ENCODE measurements at places on chromosomes 3 and 15. TPM values are rescaled to one million over a fixed set of nuclear protein-coding genes. Genes with fewer than 3 reads are reported as not detected.

DNA sequence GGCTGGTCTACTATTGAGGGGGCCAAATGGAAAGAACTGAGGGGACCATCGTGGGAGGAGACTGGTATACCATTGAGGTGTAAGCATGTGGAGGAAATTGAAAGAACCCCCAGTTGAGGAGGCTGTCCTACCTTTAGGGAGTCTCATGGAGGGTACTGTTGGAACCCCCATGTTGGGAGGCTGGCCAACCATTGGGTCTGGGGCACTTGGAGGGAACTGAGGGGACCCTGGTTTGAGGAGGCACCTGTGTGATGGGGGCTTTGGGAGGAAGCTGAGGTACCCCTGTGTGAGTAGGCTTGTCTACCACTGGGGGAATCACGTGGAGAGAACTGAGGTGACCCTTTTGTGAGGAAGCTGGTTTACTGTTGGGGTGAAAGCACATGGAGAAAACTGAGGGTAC, 157.5 kb downstream of the FBLN2 start:
- no peak overlapping the region for H3K27ac ChIP-seq
- H3K4me3 ChIP-seq: no peak overlapping the region
- H3K4me1 ChIP-seq: no peaks in the 10 kb centered on the region
- DNase-seq: no peak

- no peak overlapping the region for H3K4me3 ChIP-seq
- peaks cover 22% of the 10 kb centered on the region for H3K27me3 ChIP-seq
- DNase-seq: no peak
Measured at GRCh38 chr3:185164428-185165217, 11.8 kb upstream of the C3orf70 start.

GRCh38 chr3:131714585-131715220, 211.9 kb upstream of the MRPL3 start:
- H3K36me3 ChIP-seq: no peaks in the 10 kb centered on the region
- H3K27me3 ChIP-seq: no peaks in the 10 kb centered on the region
- H3K4me3 ChIP-seq: no peak overlapping the region
- no peaks in the 10 kb centered on the region for H3K4me1 ChIP-seq
- no peak overlapping the region for H3K27ac ChIP-seq

DNA sequence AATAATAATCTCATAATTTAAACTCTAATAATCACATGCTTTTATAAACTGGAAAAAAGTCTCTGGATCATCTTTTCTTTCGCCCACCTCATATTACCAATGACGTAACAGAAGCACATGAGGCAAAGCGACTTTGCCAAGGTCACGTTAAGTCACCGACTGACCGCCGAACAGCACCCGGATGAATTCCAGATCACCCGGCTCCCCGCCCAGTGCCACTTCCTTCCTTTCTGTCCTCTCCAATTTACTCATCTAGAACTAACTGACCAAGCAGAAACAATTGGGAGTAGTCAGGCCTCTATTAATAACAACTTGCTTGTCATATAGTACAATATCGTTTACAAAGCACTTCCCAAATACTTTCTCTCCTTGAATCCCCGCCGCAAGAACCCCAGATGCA, 21.1 kb downstream of the FGF12 start:
- DNase-seq: no peak
- H3K27me3 ChIP-seq: no peaks in the 10 kb centered on the region
- H3K4me3 ChIP-seq: no peak overlapping the region
- no peak overlapping the region for H3K27ac ChIP-seq
- no peaks in the 10 kb centered on the region for H3K4me1 ChIP-seq

DNA sequence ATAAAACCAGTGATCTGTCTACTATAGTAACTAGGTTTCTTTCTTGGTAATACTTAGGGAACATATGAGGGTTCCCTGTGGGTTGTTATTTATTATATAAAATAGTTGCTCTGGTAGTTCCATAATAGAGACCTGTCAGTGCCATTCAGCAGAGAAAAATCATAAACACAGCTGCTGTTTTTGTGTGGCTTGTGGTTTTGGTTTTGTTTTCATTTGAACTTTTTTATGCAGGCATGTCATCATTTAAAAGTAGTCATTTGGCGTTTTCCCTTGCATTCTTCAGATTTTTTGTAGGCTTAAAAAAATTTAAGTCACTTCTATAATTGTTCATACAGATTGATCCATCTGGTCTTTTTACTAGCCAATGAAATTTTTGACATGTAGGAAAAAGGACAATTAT, 47.9 kb downstream of the PIK3CA start:
- peak; percentile 89 for DNase-seq
- no peak overlapping the region for H3K4me3 ChIP-seq
- no peak overlapping the region for H3K27ac ChIP-seq
- H3K36me3 ChIP-seq: no peaks in the 10 kb centered on the region
- no peaks in the 10 kb centered on the region for H3K27me3 ChIP-seq

- no peak overlapping the region for H3K27ac ChIP-seq
- no peaks in the 10 kb centered on the region for H3K4me1 ChIP-seq
- no peak overlapping the region for H3K4me3 ChIP-seq
- H3K36me3 ChIP-seq: no peaks in the 10 kb centered on the region
- peaks cover 9% of the 10 kb centered on the region for H3K27me3 ChIP-seq
Measured at GRCh38 chr3:46725621-46726314, 8.1 kb upstream of the PRSS50 start.

CAMKV gene
- total RNA-seq: not detected

DNA sequence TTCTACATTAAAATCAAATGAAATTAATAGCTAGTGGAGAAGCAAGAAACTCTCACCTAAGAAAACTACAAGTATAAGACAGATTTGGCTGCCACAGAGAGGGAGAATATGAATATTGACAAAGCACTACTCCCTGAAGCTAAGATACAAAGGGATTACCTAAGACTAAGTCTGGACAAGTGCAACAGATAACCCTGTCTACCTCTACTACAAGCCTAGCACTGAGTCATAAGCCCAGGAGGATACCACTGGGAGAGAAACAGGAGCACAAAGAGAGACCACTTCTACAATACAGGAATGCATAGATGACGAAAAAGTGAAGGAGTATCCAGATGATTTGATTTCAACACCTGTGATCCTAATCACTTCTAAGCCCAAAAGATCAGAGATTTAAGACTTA, 10.4 kb downstream of the ATP13A4 start:
- H3K27me3 ChIP-seq: no peaks in the 10 kb centered on the region
- H3K4me1 ChIP-seq: no peaks in the 10 kb centered on the region
- H3K4me3 ChIP-seq: no peak overlapping the region
- DNase-seq: no peak

CADPS gene
- not detected for total RNA-seq

- DNase-seq: no peak
- H3K4me1 ChIP-seq: no peaks in the 10 kb centered on the region
- no peaks in the 10 kb centered on the region for H3K27me3 ChIP-seq
- no peak overlapping the region for H3K27ac ChIP-seq
Measured at GRCh38 chr3:195774917-195775316, 36.8 kb downstream of the MUC4 start.

DNA sequence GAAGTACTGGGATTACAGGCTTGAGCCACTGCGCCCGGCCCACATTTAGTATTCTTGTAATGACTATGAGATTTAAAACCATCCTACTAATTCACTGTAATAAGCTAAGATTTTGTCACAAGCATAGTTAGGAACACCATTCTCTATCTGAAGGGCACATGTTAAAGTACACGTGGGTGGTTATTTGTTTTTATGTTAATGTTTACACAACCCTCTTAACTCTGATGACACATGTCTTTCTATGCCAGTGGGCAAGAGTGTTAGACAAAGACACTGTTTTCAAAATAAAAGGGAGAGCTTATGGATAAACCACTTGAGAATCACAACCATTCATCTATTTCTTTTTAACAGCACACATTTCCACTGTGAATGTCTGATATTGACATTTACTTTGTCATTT, 537.6 kb upstream of the IL12A start:
- H3K36me3 ChIP-seq: no peaks in the 10 kb centered on the region
- no peak for DNase-seq
- H3K4me1 ChIP-seq: peaks cover 1% of the 10 kb centered on the region
- H3K4me3 ChIP-seq: no peak overlapping the region
- no peaks in the 10 kb centered on the region for H3K27me3 ChIP-seq

DNA sequence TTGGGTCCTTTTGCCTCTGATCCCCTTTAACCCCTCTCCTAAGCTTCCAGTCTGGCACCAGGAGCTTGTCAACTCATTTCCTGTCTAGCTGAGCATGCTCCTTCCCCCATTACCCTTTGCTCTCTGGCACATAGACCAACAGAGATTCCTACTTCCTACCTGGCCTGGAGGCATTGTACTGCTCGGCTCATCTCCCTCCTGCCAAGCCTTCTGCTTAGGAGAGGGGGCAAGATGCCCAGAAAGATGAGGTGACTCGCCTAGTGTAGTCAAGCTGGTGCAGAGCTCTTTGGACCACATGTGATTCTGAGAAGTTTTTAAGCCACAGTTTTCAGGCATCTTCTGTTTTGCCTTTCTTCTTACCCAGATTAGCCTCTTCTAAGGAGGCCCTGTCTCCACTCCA, 95.4 kb downstream of the ZNF621 start:
- peaks cover 1% of the 10 kb centered on the region for H3K27me3 ChIP-seq
- no peak overlapping the region for H3K4me3 ChIP-seq
- no peak for DNase-seq
- H3K27ac ChIP-seq: no peak overlapping the region
- H3K36me3 ChIP-seq: no peaks in the 10 kb centered on the region
- no peaks in the 10 kb centered on the region for H3K4me1 ChIP-seq

DNA sequence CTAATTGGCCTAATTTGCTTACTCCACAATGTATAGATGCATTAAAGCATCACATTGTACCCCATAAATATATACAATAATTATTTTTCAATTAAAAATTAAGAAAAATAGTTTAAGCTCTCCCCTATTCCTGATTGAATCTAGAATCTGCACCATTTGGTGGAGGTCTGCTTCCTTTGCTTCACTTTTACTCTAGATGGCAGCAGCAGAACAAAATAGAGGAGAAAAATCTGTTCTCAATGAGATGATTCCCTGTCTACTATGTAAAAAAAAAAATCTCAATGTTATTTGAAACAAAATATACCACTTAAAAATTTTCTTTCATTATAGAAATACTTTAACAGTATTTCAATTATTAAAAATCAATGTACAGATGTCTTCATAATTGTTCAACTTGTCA, 109.6 kb upstream of the FXR1 start:
- no peaks in the 10 kb centered on the region for H3K4me1 ChIP-seq
- peak; percentile 4 for DNase-seq
- no peaks in the 10 kb centered on the region for H3K36me3 ChIP-seq
- H3K4me3 ChIP-seq: no peak overlapping the region
- no peak overlapping the region for H3K27ac ChIP-seq

DNA sequence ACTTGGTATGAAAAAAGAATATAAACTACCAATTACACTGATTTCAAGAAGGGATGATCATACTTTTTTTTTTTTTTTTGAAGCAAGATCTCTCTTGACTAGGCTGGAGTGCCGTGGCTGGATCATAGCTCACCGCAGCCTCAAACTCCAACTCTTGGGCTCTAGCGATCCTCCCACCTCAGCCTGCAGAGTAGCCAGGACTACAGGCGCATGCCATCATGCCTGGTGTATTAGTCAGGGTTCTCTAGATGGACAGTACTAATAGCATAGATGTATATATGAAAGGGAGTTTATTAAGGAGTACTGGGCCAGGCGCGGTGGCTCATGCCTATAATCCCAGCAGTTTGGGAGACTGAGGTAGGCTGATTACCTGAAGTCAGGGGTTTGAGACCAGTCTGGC, 11.5 kb upstream of the SEC11A start:
- no peaks in the 10 kb centered on the region for H3K36me3 ChIP-seq
- H3K27me3 ChIP-seq: no peaks in the 10 kb centered on the region
- H3K4me3 ChIP-seq: no peak overlapping the region
- H3K4me1 ChIP-seq: peaks cover 2% of the 10 kb centered on the region

GRCh38 chr15:29756358-29757267, 65.7 kb downstream of the TJP1 start:
- no peak overlapping the region for H3K4me3 ChIP-seq
- 0 out of 2 replicates have a peak, but pooled peaks cover 1% of the 10 kb centered on the region for H3K4me1 ChIP-seq
- no peak for DNase-seq
- H3K36me3 ChIP-seq: peaks cover 20% of the 10 kb centered on the region

- H3K36me3 ChIP-seq: no peaks in the 10 kb centered on the region
- no peak overlapping the region for H3K4me3 ChIP-seq
- H3K27ac ChIP-seq: no peak overlapping the region
Measured at GRCh38 chr3:129535075-129535474, 6.6 kb downstream of the RHO start.

DNA sequence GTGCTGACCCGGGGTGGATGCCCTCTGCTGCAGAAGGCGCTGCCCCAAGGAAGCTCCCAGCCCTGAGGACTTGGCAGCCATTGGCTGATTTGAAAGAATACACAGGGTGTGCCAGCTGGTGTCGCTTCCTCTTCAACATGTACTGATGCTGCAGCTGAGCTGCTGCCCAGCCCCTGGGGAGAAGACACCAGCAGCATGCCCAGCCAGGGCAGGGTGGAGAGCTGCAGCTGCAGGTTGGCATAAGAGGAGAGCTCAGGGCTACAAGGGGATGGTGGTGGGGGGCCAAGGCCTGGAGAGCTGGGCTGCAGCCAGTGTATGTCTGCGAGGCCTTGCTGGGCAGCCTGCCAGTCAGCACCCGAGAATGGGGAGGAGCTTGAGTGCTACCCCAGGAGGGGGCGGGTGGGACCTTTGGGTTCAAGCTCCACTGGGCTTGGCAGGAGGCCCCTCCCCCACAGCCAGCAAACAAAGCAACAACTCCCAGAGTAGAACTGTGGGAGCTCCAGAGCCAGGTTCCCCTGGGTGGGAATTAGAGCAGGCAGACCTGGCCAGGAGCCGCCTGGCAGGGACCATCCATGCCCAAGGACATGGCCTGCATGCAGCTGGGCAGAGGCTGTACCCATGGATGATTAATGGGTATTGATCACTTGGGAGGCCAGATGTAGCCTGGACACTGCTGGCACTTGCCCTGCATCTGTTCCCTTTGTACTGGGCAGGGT, 9.2 kb upstream of the SEMA4B start:
- H3K27me3 ChIP-seq: no peaks in the 10 kb centered on the region
- no peak overlapping the region for H3K27ac ChIP-seq
- no peak for DNase-seq
- peaks cover 15% of the 10 kb centered on the region for H3K4me1 ChIP-seq

GRCh38 chr3:47113669-47114365, 50.1 kb downstream of the SETD2 start:
- DNase-seq: peak; percentile 92
- H3K36me3 ChIP-seq: peaks cover 15% of the 10 kb centered on the region

DNA sequence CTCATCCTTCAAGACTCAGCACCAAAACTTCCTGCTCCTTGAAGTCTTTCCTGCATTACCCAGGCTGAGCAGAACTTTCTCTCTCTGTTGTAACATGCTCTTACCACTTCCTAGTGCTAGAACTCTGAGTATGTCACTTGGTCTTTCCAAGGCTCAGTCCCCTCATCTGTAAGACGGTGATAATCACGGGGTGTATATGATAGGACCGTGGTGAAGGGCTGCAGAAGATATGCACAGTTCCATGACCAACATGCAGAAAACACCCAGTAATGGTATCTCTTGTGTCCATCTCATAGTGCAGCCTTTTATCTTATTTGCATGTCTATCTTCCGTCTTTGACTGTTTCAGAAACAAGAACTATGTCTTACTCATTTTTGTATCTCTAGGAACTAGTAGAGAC, 154.5 kb downstream of the ZNF621 start:
- H3K4me1 ChIP-seq: no peaks in the 10 kb centered on the region
- H3K27ac ChIP-seq: no peak overlapping the region
- H3K36me3 ChIP-seq: no peaks in the 10 kb centered on the region
- DNase-seq: no peak

GRCh38 chr3:54079314-54079713, 43.0 kb upstream of the CACNA2D3 start:
- no peaks in the 10 kb centered on the region for H3K36me3 ChIP-seq
- H3K27me3 ChIP-seq: no peaks in the 10 kb centered on the region
- DNase-seq: no peak
- H3K4me3 ChIP-seq: no peak overlapping the region
- no peaks in the 10 kb centered on the region for H3K4me1 ChIP-seq
- H3K27ac ChIP-seq: no peak overlapping the region

CGGBP1 gene
- total RNA-seq: 37.8 TPM

C2CD4A gene
- not detected for total RNA-seq

IL5RA gene
- total RNA-seq: not detected

ACP3 gene
- total RNA-seq: 0.54 TPM

All from IMR-90 (cell line).